ENCODE measurements at places on chromosomes 2 and 18.

DNA sequence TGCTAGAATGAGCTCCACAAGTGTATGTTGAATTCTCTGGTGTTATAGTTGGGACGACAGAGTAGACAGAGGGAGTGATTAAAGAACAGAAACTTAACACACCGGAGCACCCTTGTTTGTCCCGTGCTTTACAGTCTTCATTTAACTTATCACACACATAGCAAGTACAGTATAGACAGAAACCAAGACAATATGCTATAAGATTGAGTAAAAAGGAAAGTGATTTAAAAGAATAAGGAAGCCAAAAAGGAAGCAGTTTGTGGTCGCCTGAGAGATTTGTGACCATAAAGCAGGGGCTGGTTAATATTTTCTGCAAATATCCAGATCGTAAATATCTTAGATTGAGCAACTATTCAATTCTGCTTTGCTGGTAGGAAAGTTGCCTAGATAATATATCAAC, 1128.4 kb downstream of the TSN start:
- no peak for DNase-seq

DNA sequence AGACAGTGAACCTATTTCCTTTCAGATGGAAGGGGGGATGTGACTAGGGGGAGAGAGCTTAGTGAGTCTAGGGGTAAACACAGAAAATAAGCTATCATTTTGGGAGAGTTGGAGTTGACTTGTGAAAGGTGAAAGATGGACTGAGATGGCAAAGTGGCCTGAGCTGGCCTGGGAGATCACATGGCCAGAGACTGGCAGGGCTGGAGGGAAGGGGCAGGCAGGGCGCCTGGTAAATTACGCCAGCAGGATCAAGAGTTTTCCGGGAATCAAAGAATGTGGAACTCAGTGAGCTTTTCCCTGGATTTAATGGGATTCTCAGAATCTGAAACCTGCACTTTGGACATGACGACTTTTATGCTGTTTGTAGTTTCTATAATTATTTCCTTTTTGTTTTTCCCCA, 841 bp upstream of the CFAP65 start:
- DNase-seq = no peak

GRCh38 chr2:105403241-105403782, 4.5 kb upstream of the FHL2 start:
- no peak for DNase-seq

GRCh38 chr2:216693414-216694080, 1.8 kb downstream of the IGFBP5 start:
- no peak for DNase-seq

- no peak for DNase-seq
Observed at GRCh38 chr2:171723716-171724683, 36.7 kb downstream of the DYNC1I2 start.

- no peak for DNase-seq
Observed at GRCh38 chr2:44940732-44941464, 604 bp upstream of the SIX3 start.

- DNase-seq = no peak
Observed at GRCh38 chr18:61791031-61791430, 101.8 kb downstream of the RNF152 start.

DNA sequence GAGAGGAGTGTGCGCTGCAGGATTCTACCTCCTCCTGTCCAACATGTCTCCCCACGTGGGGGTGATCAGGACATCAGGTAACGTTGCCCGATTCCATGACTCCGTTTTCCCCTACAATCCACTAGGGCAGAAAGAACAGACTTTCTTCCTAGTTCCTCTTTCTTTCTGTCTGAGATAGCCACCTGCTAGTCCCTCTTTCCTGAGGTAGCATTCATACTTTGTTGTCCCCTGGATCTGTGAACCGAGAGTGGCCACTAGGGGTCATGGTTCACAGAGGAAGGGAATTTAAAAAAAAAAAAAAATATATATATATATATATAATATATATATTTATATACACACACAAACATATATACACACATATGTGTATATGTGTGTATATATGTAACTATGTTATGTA, 210.0 kb upstream of the ZNF521 start:
- DNase-seq = no peak

DNA sequence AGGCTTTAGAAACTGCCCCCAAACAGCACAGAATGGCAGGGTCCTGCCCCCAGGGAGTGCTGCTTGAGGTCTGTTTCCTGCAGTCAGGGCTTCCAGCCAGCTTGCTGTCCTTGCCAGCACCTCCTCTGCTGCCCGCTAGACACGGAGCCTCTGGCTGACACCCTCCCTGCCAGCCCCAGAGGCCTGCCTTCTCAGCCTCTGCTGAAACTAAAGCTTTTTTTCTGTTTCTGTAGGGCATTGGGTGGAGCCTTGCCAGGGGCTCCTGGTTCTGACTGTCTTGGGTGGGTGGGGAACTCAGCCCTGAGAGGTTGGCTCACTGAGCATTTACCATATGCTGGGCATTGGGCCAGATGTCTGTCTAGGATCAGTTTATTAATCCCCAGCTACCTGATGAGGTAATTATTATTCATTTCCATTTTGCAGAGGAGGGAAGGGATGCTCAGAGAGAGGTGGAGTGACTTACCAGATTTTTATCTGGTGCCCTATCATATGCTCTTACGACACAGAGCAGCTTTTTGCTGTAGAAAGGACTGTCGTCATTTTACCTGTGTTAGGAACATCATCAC, 35.4 kb downstream of the INPP4A start:
- DNase-seq = no peak

All from stimulated activated CD4-positive, alpha-beta T cell treated with anti-CD3 and anti-CD28 coated beads, Interleukin-1b, Interleukin-23, amount 100 ng/mL, for 1 hour (primary cell).